Subcutaneous preadipocyte (primary cell): ENCODE measurements at places on chromosomes 7 and 10. TPM values are rescaled to one million over a fixed set of nuclear protein-coding genes. Genes with fewer than 3 reads are reported as not detected.

Gene RBM17
- total RNA-seq: 29.0 and 35.4 TPM in 2 replicates

Gene CCDC172
- total RNA-seq: not detected in 2 replicates

Gene MLXIPL
- total RNA-seq: 0.39 and 1.5 TPM in 2 replicates

Gene TEX47
- total RNA-seq: not detected in 2 replicates

Gene ZNF467
- total RNA-seq: 0.20 TPM in 1 of 2 replicates, not detected in the other

Gene MINPP1
- 24.6 and 29.1 TPM in 2 replicates for total RNA-seq

Gene NRAP
- total RNA-seq: not detected in 2 replicates

Gene TSPAN15
- total RNA-seq: 0.20 and 0.73 TPM in 2 replicates

Gene SPDYE11
- total RNA-seq: not detected in 2 replicates

Gene CLRN3
- total RNA-seq: not detected in 2 replicates

Gene GHRHR
- total RNA-seq: not detected in 2 replicates

Gene EBF3
- total RNA-seq: 19.8 and 22.5 TPM in 2 replicates

Gene CYP2E1
- under 0.01 and 0.39 TPM in 2 replicates for total RNA-seq

Gene HYAL4
- not detected in 2 replicates for total RNA-seq

Gene GLUD1
- 308 and 324 TPM in 2 replicates for total RNA-seq

Gene FAM13C
- 0.20 TPM in 1 of 2 replicates, not detected in the other for total RNA-seq

Gene SLC18A2
- not detected in 2 replicates for total RNA-seq

Gene TRIL
- 0.20 and 0.73 TPM in 2 replicates for total RNA-seq

Gene INMT
- 4.5 and 7.0 TPM in 2 replicates for total RNA-seq

Gene NEBL
- 0.20 and 1.1 TPM in 2 replicates for total RNA-seq

Gene NEURL1
- total RNA-seq: 0.37 and 0.39 TPM in 2 replicates

Gene CPED1
- 29.0 and 47.9 TPM in 2 replicates for total RNA-seq

Gene ACTL6B
- total RNA-seq: not detected in 2 replicates

Gene GRID2IP
- total RNA-seq: not detected in 2 replicates

Gene LRIT1
- not detected in 2 replicates for total RNA-seq

Gene OPALIN
- total RNA-seq: not detected in 2 replicates

Gene ZNF22
- total RNA-seq: 10.7 and 12.5 TPM in 2 replicates

Gene SLC18A3
- not detected in 2 replicates for total RNA-seq

Gene BTBD16
- not detected in 2 replicates for total RNA-seq

Gene ENTPD7
- 8.5 and 13.9 TPM in 2 replicates for total RNA-seq

Gene CACNB2
- 11.1 and 12.5 TPM in 2 replicates for total RNA-seq

Gene TRPV5
- not detected in 2 replicates for total RNA-seq

Gene EBLN1
- not detected in 2 replicates for total RNA-seq

Gene PRKAR2B
- total RNA-seq: 0.73 and 1.8 TPM in 2 replicates

Gene MAPK8
- 20.2 and 26.2 TPM in 2 replicates for total RNA-seq

Gene GPR85
- total RNA-seq: 1.8 and 2.3 TPM in 2 replicates

Gene NUTM2B
- total RNA-seq: 0.20 and 0.73 TPM in 2 replicates

Gene RAPGEF5
- 0.37 and 2.2 TPM in 2 replicates for total RNA-seq

Gene EVX1
- total RNA-seq: not detected in 2 replicates

Gene XRCC2
- total RNA-seq: 3.7 and 9.2 TPM in 2 replicates

Gene NUDT13
- 1.2 and 2.9 TPM in 2 replicates for total RNA-seq
